ENCODE measurements at places on chromosomes 7 and 10.
A peak's percentile ranks its signal among the peaks of the same experiment; 100 is the strongest.

DNA sequence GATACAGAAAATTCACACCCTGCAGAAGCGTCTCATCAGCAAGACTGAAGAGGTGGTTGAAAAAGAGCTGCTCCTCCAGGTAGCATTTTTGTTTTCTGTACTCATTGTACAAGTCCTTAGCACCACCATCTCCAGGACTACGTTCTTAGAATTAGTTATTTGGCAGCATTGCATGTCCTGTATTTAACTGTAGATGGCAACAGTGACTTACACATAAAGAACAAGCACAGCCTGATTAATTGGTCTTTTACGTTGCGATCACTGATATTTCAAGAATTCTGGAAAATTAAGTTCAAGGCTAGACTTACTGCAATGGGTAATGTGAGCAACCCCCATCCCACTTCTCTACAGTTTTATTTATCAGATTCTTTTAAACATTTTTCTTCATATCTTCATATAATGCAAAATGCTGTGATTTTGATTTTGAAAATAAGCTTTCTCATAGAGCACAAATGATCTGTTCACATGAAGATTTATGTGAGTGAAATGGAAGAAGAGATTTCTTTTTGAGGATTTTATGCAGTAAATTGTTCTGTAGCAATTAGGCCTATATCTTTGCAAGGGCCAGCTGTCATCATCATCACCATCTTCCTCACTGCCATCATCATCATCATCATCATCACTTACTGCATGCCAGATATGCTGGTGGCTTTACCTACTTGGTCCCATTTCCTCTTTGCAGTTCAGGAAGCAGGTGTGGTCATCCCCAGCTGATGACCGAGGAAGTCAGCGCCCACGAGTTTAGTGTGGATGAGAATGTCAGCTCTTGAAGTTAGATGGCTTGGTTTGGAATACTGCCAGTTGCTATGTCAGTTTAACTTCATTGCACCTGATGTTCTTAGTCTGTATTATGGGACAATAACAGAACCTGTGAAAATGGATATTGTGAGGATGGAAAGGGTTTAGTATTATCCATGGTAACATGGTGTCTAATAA is 53.4 kb downstream of the CFAP58 start:
- no peak for DNase-seq

DNA sequence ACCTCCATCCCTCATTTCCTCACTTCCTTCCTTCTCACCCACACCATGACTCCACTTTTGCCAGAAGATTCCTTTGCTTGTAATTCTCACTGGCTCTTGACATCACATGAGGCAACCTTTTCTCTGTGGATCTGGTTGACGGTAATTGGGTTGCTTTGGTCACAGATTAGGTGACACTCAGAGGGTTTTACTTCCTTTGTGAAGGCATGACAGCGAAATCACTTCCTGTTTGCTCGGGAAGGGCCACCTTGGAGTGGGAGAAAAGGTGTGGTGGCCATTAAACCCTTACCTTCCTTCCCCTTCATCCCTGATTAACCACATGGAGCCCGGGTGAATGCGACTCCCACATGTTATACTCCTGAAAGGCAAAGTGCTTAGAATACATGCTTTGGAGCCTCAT is 30.2 kb downstream of the CUZD1 start:
- DNase-seq, result no peak

DNA sequence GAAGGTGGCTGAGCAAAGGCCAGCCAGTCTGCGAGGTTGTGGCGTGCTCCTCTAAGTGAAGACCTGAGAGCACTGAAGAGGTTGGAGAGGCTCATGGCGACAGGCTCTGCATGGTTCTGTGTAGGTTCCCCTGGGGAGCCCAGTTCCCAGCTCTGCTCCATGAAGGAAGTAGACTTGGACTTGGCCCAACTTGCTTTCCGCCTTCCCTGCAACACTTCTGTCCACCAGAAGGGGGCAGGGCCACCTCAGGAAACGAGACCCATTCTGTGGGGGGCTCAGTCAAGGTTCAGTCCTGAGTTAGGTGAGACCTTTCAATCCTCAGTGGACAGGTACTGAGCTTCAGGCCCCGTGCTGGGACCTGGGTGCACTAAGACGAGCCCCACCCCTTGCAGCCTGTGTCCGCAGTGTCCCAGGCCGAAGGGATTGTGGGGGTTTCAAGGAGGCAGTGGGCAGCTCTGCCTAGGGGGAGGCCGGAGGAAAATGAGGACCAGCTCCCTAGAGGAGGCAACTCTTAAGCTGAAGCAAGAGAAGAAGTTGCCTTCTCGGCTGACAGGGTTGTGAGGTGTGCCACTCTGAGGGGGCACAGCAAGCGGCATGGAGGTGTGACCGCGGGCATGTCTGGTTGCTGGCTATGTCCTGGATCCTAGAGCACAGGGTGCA is 15.0 kb upstream of the PCBD1 start:
- no peak for DNase-seq

DNA sequence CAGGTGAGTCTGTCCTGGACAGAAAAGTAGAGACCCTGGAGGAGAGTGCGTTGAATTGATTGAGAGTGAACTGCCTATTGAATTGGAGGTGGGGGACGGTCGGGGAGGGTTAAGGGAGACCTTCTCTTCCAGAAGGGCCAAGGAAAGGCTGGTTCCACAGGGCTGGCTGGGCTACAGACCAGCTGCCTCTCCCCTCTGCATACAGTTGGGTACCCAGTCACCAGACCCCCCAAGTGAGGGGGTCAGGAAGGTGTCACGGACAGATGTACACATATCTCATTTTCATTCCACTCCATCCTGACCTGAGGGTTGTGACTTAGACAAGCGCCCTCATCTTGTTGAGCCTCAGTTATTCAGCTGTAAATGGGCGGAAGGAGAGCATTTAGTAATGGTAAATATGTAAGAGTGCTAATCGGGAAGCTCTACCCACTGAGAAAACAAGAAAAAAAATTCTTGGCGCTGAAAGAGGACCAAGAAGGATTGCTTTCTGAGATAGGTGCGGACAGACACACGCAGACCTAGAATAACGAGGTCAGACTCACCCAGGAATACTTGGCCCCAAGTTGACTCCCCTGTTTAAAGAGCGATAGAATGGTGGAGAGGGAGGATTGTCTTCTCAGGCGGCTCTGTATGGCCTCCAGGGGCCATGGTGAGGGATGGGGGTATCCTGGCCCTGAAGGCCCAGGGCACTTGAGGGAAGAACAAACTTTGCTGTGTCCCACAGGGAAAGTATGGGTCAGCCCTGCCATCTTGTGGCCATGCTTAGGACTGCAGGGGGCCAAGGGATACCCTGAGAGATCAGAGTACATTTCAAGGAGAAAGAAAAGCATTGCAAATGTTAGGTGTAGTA is 7.2 kb upstream of the MBL2 start:
- DNase-seq, result peak; percentile 4

- DNase-seq, result no peak
Measured at GRCh38 chr10:61612450-61612849, 50.3 kb upstream of the CABCOCO1 start.

DNA sequence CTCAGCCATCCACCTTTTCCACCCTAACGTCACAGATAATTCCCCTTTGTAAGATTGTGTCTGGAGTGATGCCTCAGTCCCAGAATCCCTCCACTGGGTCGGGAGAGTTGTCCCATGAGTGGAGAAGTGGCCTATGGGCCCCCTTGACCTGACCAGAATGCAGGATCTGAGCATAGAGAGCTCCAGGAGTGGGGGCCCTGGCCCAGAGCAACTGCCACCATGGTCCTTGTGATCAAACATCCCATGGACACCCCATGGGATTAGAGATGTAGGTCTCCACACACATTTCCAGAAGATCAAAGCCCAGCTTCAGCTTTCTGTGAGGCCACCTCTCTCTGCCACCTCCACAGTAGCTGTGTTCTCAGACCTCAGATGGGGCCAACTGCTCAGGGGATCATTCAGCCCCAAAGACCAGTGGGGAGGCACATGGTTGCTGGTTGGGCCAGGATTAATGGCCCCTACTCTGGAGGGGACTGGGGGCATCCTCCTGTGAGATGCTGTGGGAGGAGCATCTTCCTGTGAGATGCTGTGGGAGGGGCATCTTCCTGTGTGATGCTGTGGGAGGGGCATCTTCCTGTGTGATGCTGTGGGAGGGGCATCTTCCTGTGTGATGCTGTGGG is 28.5 kb upstream of the DPYSL4 start:
- DNase-seq, result no peak

DNA sequence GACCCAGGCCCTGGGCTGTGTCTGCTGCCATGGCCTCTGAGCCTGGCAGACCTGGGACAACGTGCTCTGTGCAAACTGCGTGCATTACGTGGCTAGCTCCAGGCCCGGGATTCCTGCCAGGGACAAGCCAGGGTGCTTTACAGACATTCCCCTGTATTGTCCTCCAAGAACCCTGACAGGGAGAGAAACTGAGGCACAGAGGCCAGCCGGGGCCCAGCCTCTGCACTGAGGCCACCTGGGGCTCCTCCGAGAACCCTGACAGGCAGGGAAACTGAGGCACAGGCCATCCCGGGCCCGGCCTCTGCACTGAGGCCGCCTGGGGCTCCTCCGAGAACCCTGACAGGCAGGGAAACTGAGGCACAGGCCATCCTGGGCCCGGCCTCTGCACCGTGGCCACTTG is 64.9 kb downstream of the CFAP46 start:
- DNase-seq, result no peak

DNA sequence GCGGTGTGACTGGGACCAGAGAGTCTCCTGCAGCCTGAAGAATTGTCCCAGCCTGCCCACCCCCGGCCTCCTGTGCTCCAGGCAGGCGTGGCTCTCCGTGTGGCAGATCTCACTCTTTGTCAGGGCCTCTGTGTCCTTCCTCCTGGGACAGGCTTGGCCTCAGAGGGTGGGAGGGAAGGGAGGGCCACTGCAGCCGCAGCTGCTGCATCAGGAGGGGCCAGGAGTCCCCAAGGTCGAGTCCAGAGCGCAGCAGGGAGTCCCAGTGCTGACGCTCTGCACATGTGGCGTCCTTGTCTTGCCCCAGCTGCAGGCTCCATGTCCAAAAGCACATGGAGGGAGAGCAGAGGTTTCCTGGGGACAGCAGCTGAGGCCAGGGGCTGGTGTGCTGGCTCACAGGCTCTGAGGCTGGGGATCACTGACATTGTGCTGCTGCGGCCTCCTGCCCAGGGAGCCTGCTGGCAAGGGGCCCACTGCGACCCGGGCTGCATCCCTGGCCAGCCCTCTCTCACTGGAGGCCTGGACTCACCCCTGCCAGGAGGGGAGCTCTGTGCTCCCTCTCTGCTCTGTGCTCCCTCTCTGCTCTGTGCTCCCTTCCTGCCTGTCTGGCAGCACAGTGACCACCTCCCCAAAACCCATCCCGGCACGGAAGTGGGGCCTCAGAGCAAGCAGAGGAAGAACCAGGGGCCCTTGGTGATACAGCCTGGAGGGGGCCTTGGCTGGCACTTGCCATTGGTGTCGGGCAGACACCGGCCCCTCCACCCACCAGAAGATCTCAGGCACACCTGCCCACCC is 114.6 kb upstream of the RET start:
- DNase-seq, result no peak

- DNase-seq, result no peak
Measured at GRCh38 chr7:109322833-109323232, 753.2 kb downstream of the DNAJB9 start.

DNA sequence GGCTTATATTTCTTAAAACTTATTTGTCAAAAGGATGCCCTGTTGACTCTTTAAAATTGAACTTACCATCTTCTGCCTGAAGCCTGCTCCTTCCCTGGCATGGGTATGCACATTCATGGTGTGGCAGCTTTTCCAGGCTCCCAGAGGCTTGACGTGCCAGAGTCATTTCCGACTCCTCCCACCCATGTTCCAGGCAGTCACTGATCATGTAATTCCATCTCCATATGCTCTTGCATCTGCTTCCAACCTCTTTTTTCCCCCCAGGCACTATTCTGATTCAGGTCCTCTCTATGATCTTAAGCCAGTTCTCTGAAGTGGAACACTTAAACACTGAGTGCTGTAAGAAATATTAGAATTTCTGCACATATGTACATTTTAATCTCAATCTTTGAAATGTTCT is 82.2 kb downstream of the CFAP58 start:
- DNase-seq, result no peak

DNA sequence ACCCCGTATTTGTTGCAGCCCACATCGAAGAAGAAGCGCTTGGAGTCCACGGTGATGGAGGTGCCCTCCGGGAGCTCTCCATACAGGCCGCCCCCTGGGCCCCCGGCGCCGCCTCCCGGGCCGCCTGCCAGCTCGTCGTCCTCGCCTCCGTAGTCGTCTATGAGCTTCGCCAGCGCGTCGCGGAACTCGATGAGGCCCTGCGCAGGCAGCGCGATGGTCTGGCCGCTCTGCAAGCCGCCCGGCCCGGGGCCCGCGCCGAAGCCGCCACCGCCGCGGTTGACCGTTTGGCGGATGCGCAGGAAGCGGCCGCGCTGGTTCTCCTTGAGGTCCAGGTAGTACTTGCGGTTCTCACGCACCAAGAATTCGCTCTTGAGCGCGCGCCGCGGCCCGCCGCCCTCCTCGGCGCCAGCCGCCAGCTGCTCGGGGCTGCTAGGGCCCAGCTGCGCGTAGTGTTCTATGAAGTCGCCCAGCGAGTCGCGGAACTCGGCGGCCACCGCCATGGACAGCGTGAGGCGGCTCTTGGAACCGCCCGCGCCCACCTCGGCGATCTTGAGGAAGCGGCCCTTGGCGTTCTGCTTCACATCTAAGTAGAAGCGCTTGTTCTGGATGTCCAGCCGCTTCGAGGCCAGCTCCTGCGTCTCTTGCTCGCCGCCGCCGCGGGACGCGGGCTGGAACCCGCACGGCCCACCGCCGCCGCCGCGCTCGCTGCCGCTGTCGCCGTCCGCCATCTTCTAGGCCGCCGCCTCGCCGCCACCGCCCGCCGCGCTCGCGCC is 523 bp downstream of the PURB start:
- DNase-seq, result peak; percentile 33

GRCh38 chr7:22452142-22452959 is 47.6 kb downstream of the STEAP1B start:
- DNase-seq, result no peak

- no peak for DNase-seq
Measured at GRCh38 chr10:82914655-82915136, 1039.7 kb downstream of the NRG3 start.

DNA sequence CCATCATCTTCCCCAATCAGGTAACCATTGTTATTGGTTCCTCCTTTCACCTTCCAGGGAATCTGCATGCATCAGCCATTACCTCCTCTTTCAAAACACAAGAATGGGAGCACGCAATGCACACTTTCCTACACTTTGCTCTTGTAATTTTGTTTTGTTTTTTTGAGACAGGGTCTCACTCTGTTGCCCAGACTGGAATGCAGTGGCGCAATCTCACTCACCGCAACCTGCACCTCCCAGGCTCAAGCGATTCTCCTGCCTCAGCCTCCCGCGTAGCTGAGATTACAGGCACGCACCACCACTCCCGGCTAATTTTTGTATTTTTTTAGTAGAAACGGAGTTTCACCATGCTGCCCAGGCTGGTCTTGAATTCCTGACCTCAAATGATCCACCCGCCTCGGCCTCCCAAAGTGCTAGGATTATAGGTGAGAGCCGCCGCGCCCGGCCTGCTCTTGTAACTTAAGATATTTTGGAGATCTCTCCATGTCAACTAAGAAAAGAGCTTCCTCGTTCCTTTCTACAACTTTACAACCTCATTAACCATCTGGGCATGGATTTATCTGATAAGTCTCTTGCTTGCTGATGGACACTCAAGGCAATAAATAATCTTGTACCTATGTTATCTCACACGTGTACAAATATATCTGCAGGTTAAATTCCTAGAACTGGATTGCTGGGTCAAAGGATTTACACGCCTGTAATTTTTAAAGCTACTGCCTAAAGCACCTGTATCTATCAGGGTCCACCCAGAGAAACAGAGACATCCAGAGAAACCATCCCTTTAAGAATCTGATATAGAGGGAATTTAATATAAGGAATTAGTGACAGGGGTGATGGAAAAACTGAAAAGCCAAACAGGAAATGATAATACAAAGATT is 4.2 kb downstream of the CYTH3 start:
- DNase-seq, result no peak

GRCh38 chr7:64755865-64756264 is 38.4 kb upstream of the ZNF138 start:
- DNase-seq, result no peak

GRCh38 chr7:32217341-32218153 is 147.3 kb upstream of the PDE1C start:
- no peak for DNase-seq

Data from activated T-cell treated with anti-CD3 and anti-CD28 coated beads for 1 hour (primary cell).